Activated naive CD8-positive, alpha-beta T cell treated with anti-CD3 and anti-CD28 coated beads, Interleukin-2, amount 50 U/mL, for 16 hours (primary cell): ENCODE measurements at places on chromosomes 6 and 20.

GRCh38 chr6:16592223-16592911, 168.9 kb downstream of the ATXN1 start:
- no peak for DNase-seq

DNA sequence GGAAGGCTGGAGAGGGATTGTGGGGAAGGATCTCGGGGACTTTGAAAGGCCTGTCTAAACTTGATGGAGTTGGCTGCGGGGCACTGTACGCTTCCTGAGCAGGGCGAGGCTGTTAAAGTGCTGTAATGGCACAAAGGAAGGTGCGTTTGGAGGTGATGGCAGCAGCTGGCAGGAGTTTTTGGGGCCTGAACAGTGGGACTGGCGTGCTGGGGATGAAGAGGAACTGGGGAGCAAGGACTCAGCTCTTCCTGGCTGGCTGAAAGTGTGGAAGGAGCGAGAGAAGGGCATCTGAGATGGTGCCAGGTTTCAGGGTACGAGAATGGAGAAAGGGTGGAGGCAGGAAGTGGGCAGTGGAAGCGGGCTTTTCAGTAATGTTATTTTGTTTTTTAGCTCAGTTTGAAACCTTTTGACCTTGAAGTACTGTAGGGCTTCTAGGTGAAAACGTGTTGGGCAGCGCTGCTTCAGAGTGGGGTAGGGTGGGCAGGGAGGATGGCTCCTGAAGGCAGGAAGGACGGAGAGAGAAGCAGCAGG, 8.0 kb downstream of the TMEM181 start:
- DNase-seq: no peak

- DNase-seq: no peak
Measured at GRCh38 chr6:127497410-127497809, 21.7 kb downstream of the MTCL3 start.

- no peak for DNase-seq
Measured at GRCh38 chr6:66245231-66245630, 538.2 kb upstream of the EYS start.

DNA sequence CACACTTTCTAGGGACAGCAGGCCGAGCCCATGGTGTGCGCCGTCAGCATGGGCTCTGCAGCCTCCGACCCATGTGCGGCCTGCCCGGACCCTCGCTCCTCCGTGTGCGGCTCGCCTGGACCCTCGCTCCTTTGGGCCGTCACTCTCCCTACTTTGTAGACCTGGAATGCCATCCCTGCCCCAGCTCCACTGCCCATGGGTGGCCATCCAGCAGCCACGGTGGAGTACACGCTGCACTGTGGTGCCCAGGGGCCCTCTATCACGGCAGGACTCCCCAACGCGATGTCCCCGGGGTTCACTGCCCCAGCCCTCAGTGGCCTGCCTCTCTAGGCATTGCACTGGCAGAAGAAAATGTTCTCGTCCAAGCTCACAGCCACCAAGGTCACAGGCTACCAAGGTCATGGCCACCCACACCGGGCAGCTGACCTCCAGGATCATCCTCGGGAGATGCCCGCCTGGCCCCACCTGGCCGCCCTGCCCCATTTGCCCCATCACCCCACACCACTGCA, 24.1 kb upstream of the MRGBP start:
- DNase-seq: no peak

- DNase-seq: no peak
Measured at GRCh38 chr6:119137194-119138072, 59.0 kb upstream of the FAM184A start.

GRCh38 chr6:145673504-145673903, 61.8 kb downstream of the EPM2A start:
- no peak for DNase-seq

DNA sequence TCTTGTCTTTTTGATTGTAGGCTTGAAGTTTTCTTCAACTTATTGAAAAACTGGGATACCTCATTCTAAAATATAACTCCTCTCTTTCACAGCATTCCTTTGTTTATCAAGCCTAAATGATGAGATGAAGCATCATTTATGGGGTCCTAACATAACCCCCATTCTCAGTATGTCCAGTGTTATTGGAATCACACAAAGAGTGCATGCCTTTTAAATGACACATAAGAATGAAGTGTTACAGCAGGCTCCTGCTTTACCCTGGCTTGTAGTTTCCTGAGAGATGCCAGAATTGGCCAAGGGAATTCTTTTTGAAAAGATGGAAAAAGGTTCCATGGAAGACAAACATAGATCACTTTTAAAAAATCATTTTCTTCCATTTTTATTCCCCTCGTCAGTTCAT, 502.4 kb downstream of the BCKDHB start:
- no peak for DNase-seq

DNA sequence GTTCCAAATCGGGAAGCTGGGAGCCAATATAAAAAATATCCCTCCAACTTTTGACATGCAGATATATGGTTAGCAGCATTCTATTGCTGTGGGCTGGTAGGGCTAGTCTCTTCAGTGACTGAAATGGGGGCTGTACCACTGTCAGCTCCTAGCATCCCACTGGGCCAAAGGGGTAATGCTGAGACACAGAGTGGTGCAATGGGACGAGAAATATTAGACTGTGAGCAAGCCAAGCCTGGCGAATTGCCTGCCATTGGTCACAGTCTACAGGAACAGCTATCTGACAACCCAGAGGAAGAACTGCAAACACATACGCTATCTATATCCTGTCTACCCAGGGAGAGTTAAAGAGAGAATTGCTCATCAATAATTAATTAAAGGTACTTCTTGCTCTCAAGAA, 3.5 kb downstream of the SLC35F1 start:
- DNase-seq: no peak

DNA sequence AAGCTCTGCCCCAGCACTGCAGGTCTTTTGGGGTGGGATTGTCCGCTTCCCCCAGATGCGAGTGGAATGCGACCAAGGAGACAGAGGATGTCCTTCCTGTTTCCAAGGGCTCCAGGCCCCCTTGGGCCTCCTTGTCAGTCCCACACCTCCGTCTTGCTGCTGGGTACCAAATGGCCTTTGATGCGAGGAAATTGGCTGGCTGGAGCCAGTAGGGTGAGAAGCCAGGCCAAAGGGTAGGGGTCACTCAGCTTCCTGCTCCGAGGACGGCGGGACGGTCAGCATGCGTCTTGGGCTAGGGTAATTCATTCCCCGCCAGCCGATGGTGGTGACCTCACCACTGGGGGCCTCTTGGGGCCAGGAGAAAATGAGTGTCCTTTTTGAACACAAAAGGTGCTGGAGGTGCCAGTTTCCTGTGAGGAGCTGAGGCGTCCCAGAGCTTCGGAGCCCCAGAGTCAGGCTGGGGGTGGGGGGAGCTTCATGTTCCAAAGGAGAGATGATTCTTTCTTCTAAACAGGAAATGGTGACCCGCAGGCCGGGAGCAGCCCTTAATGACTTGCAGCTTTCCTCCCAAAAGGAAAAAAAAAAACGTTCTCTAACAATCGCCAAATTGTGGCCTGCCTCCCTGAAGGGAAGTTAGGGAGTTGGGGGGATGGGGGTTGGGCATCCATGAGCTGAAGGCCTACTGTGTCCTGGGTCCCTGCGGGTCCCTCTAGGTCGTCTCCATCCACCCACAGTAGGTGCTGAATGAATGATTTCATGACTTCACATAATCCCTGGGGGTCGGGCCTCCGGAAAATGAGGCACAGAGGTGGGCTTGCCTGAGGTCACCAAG, 6.7 kb downstream of the SNAI1 start:
- no peak for DNase-seq

DNA sequence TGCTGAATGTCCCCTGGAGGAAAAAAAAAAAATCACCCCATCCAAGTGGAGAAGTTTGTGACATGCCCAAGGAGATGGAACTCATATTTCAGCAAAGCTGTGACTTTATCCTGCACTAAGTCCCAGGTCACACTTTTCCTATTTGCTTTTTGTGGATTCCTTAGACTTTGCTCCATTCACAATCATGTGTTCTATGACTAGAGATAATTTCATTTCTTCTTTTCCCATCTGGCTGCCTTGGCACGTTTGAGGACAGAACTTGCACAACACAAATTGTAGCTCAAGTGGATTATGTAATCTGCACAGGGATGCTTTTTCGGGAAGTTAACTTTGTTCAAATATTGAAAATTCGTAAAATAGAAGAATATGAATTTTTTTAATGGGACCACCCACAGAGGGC, 100.7 kb upstream of the PTPN1 start:
- DNase-seq: no peak

- no peak for DNase-seq
Measured at GRCh38 chr6:160996131-160996601, 4.6 kb downstream of the MAP3K4 start.
